Stimulated activated CD8-positive, alpha-beta memory T cell treated with anti-CD3 and anti-CD28 coated beads, Interleukin-7, amount 100 ng/mL, for 24 hours (primary cell): ENCODE measurements at places on chromosomes 5 and 9.

- DNase-seq = no peak
Measured at GRCh38 chr9:3471883-3472282, 53.9 kb downstream of the RFX3 start.

- no peak for DNase-seq
Measured at GRCh38 chr5:107393851-107394250, 276.9 kb downstream of the EFNA5 start.

GRCh38 chr5:107486489-107486888, 184.2 kb downstream of the EFNA5 start:
- no peak for DNase-seq

DNA sequence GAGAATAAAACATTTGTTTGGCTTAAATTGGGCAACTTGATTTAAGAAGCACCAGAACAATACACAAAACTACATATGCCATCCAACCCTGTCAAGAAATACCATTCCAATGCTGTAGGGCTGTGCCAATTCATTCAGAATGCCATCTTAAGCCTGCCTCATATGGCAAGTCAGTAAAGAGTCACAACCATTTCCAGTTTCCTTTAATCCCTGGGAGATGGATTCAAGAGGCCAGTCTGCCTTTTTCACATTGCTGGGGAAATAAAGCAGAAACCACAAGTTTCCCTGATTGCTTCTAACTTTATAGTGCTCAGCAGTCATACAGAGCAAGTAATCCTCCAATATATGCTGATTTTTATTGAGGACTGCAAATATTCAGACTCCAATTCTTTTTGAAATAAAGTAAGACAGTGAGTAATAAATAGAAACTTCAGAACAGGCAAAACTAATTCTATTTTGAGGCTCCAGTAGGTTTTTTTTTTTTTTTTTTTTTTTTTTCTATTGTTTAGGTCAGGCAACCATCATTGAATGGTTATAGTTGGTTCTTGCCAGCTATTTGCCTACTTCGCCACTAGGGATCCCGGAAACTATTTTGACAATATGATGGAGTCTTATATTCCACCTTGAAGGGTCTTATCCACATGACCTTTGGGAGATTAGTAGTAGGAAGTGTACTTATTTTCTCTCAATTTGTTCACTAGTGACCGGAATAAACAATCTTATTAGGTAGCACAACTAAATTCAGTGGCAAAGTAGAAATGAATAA, 400.9 kb upstream of the MEF2C start:
- no peak for DNase-seq

DNA sequence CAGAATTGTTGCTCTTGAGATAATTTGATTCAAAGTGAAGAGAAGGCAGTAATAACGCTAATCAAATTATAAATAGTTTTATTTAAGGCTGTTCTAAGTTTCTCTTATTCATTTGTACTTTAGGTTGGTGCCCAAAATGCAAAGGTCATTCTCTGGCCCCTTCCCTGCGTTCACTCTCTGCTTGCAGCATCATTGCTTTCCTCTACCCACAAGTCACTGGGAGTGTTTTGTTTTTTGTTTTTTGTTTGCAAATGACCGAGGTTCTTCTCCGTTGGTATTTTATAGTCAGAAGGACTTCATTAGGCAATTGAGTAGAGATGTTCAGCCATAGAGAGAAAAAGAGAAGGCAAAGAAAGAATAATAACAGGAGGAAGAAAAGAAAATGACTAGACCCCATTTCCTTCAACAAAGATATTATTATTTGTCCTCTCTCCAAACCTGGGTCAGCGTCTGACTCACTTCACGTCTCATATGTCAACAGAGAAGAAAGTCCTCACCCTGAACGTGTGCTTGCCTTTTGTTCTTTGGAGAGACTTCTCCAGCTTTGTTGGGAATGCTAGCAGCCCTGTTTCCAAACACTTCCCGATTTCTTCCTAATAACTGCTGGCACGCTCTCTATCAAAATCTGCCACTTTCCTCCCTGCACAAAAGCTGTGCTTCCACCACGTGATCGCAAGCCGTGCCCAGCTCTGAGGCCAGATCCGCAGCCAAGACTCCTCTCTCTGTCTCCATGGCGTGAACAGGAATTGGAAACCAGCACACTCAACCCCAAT, 119.8 kb downstream of the EBF1 start:
- DNase-seq = no peak

GRCh38 chr9:119662329-119662728, 293.1 kb upstream of the BRINP1 start:
- no peak for DNase-seq

DNA sequence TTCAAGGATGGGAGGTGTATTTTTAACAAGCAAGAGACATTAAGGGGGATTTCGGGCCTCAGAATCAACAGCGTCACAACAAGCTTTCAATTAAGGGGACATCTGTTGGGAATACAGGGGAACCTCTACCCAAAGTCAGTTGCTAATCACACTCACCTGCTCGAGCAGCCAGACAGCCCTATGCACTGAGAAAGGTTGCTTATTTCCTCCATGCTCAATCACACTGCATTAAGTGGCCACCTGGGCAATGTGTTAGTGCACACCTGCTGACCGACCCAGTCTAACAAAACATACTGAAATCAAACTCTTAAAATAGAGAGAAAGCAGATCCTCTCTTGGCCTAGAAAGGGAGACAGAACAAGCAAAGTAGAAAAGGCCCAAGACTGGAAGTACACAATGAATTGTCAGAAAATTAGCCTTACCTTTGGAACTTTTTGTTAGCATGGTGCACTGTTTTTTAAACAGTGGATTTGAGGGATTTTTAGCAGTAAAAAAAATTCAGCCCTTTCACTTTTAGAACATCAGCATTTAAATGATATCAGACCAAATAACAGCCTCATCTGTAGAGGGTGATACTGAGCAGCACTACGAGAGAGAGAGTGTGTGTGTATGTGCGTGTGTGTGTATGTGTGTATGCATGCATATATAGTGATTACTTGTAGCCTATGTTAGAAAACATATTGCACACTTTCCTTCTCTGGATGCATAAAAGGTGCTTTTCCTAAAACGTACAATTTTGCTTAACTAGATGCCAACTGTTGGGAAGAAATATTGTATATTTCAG, 1118.6 kb upstream of the DMAC1 start:
- no peak for DNase-seq

- no peak for DNase-seq
Measured at GRCh38 chr5:95172659-95173058, 112.2 kb downstream of the MCTP1 start.

DNA sequence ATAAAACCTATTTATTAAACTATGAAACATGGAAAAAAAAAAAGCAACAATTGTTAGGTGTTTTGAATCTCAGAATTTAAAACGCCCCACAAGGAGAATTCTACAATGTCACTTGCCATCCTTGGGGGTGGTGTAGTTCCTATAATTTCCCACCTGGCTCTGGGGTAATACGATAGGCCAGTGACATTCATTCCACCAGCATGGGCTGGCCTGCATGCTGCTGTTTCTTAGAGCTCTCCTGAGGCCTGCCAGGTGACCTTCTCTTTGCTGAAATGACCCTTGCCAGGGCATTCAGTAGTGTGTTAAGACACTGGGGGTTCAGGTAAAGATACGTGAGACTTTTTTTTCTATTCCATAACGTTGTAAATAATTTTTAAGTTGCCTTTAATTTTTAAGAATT, 10.0 kb upstream of the ARHGEF28 start:
- DNase-seq = no peak

- DNase-seq = no peak
Measured at GRCh38 chr5:59842999-59843398, 50.5 kb downstream of the PDE4D start.

- DNase-seq = no peak
Measured at GRCh38 chr5:180253036-180253824, 38.7 kb downstream of the MAPK9 start.

DNA sequence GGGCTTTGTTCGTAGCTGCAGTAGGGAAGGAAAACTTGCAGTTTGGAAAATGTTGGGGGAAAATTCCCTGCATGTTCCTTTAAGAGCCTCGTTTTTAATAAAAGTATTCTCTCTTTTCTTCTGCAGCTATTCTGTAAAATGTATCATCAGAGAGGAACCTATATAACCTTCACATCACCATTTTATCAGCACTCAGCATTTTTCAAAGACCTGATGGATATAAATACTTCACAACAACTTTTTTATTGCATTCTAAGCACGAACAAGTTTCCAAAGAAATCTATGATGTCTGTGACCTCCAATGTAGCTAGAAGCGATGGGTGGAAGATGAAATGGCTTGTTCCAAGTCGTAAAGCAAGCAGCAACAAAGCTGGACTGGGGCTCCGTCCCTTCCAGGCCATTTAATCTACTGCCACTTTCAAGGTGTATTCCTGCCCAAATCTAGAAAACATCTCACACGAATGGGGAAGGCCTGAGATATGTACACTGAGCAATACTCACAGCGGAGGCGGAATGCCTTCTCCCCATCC, 84.0 kb downstream of the NSUN2 start:
- no peak for DNase-seq

DNA sequence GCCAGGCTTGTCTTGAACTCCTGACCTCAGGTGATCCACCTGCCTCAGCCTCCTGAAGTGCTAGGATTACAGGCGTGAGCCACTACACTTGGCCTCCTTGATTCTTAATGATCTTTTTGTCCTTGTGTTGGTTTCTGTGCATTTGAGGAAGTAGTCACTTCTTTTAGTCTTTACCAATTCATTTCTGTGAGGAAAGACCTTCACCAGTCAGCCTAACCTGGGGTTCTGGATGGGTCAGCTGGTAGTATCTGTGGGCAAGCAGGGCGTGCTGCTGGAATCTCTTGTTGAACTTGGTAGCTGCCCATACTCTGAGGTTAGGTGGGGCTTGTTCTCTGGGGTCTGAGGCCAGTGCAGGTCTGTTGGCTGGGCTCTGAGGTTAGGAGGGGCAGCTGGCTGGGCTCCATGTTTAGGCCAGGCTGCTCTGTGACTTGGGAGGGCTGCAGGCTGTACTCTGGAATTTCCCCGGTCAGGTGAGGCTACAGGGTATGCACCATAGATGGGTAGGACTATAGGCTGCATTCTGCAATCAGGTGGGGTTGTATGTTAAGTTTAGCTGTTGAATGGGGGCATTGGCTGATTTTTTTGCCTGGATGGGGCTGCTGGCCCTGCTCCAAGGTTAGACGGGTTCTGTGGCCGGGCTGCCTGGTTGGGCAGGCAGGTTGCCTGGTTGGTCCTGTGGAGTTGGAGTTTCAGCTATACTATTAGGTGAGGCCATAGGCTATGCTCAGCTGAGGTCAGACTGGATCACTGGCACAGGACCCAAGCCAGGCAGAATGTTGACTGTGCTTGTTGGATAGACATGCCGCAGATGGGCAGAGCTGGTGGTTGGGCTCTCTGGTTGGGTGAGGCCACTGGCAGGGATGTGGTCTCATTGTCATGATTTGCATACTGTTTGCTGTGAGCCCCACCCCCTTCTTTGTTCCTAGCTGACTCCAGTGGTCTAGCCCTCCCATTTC, 19.2 kb downstream of the UBAP1 start:
- no peak for DNase-seq

DNA sequence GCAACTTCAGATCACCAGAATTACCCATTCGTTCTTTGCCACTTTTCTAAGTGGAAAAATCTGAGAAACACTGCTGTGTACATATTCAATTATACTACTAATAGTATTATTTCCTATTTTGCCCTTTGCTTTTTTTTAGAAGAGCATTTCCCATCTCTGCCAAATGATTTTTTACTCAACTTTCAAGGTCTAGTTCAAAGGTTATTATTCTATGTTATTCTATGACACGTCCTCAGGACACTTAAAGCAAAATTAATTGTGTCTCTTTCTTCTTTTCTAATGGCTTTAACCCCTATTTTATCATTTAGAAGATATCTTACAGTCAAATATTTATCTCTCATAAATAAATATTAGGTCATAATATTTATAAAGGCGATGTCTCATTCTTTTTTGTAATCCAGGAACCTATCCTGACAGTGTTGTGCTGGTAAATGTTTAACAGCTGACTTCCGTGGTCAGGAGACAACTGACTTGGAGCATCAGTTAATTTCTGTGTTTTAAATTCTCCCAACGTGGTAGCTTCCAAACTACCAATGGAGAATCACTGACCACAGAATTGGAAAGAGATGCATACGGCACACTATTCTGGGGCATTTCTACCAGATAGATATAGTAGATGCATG, 375.2 kb downstream of the ARRDC3 start:
- no peak for DNase-seq

DNA sequence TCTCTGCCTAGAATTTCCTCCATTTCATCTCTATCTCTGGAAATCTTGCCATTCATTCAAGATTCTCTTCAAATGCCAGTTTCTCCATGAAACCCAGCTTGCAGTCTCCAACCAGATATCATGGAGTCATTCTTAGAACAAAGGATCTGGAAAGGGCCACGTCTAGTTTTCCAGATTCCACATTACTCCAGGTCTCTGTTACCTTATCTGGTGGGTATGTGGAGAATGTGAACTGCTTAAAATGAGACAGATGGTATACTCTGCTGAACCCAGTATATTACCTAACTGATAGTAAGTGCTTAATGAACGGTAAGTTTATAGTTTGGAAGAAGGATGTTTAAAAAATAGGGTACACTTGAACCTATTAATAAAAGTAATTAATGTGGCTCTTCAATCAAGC, 52.3 kb upstream of the ZSWIM6 start:
- no peak for DNase-seq

GRCh38 chr9:129773262-129774048, 20.6 kb upstream of the PTGES start:
- no peak for DNase-seq

DNA sequence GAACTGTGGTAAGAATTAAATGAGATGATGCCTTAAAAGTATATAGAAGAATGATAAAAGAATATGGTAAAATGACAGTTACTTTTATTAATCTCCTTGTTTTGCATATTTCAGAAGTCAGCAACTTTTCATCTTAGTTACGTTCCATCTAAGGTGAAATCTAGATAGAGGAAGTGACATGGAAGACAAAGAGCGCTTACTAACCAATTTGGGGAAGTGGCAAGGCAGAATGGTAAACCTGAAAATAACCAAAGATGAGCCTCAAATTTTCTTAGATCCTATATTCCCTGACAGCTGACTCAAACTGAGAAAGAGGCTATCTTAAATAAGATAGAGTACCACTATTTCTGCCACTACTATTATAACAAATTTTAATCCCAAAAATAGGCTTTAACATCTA, 52.5 kb downstream of the FGF10 start:
- DNase-seq = no peak

DNA sequence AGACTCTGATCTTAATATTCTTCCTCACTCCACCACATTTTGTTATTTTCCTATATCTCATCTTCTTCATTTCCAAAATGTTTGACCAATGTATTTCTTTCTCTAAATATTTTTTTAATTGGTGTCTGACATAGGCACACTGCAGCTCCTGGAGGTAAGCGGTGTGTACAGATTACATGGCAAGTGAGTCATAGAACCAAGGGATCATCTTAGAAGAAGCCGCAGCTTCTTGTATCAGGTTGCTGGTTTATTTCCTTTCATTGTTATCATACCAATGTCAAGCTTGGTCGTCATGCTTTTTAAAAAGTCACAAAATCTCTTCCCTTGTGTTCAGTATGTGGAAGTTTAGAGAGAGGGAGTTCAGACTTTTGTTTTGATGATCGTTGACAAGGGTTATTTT, 526.1 kb upstream of the CDH18 start:
- DNase-seq = no peak

DNA sequence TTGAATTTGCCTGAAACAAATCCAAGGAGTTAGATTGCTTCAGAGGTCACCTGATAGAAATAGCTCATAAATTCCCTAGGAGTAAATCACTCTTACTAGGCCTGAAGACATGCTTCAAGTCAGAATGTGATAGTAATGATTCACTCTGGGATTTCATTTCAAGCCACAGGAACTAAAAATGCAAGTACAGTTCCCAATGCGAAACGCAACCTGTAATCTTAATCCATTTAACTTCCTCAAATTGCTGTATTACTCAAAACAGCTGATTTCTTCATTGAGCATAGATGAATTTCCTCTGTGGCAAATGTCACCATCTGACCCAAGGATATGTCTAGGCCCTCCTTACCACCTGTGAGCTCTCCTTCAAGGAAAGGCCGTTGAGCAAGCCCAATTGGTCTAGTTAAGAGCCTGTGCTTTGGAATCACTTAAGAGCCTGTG, 32.1 kb upstream of the IL6ST start:
- no peak for DNase-seq
